ENCODE measurements at places on chromosomes 6 and 20. TPM values are rescaled to one million over a fixed set of nuclear protein-coding genes. Genes with fewer than 3 reads are reported as not detected.

GRCh38 chr20:54515793-54516628, 40.6 kb downstream of the DOK5 start:
- DNase-seq, result no peak

GRCh38 chr6:44349904-44350649, 7.6 kb downstream of the SPATS1 start:
- DNase-seq, result no peak

DNA sequence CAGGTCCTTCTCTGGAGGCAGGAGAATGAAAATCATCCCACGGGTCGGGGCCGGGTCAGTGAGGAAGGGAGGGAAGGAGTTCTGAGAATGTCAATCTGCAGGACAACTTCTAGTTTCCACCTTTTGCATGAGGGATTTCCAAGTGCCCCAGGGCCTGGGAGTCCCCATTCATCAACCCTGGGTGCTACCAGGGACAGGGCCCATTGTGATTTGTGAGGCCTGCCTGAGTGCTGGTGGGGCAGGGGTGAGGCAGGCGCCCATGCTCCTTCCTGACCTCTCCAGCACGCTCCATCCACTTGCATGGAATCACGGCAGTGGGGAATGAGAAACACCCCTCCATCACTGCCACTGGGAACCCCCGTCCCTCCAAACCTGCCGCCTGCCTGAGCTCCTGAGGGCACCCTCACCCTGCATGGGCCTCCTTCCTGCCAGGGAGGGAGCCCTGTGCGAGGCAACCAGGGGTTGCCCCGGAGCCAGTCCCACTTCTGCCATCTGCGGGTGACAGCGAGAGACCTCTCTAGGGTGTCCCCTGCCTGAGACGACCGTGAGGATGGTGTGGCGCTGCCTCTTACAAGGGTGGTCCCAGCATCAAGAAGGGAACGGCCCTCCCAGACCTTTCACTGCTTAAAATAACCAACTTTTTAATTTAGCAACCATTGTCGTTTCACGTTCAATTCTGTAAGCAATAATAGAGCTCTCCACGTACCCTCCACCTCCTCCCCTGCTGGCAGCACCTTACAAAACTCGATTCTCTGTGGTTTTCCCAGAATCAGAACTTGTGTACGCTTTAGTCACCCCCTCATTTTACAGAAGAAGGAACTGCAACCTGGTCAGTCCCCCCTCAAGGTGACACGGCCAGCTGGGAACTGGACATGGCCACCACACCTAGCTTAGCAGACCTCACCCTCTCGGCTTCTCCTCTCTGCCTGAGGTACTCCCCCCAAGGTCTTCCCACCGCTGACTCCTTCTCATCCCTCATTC, 28.6 kb downstream of the PMEPA1 start:
- no peak for DNase-seq

- no peak for DNase-seq
Measured at GRCh38 chr20:9886227-9886626, 47.4 kb upstream of the PAK5 start.

GRCh38 chr20:35674921-35675320, 10.2 kb upstream of the CPNE1 start:
- no peak for DNase-seq

- no peak for DNase-seq
Measured at GRCh38 chr6:80540700-80541099, 434.2 kb downstream of the BCKDHB start.

GRCh38 chr6:52662031-52662430, 8.9 kb upstream of the TMEM14A start:
- no peak for DNase-seq

- no peak for DNase-seq
Measured at GRCh38 chr20:37114012-37114411, 18.2 kb upstream of the RBL1 start.

GRCh38 chr6:109693111-109693510, 2.0 kb downstream of the FIG4 start:
- no peak for DNase-seq

DNA sequence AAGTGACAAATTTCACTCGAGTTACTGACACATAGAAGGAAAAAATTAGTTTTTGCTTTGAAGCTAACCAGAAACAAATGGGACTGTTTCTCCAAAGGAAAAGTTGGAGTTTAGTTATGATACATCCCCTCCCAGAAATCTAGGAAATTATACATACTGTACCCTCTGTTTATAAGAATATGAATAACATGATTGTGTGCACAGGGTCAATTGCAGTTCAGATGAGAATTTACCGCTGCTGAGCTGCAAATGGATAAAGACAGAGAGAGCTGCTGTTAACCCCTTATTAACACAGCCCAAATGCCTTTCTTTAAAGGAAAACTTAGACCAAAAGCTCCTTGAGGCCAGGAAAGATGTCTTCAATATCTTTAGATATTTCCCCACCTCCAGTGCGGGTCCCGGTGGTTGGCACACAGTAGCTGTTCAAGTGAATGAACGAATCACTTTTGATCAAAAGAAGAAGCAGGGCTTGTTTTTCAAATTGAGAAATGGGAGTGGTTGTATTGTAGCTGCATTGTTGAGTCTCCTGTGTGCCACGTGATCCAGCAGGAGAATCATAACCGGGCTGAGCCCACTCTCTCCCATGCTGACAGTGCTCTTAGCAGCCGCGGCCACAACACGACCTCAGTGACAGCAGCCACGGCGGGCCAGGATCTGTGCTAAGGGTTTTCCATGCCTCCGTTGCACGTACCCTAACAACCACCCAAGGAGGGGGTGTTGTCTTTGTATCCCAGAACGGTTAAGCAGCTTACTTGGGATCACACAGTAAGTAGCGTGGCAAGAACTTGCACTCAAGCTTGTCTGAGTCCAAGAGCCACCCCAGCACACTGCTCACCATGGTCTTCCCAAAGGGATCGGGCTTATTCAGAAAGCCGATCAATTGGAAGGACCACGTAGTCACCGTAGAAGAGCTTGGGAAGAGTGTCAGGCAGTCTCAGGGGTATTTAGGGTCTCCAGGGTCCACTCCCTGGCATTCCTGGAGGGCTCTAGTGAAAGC, 53.5 kb upstream of the BMP6 start:
- no peak for DNase-seq

GRCh38 chr6:79525272-79526100, 11.7 kb downstream of the LCA5 start:
- DNase-seq, result no peak

DNA sequence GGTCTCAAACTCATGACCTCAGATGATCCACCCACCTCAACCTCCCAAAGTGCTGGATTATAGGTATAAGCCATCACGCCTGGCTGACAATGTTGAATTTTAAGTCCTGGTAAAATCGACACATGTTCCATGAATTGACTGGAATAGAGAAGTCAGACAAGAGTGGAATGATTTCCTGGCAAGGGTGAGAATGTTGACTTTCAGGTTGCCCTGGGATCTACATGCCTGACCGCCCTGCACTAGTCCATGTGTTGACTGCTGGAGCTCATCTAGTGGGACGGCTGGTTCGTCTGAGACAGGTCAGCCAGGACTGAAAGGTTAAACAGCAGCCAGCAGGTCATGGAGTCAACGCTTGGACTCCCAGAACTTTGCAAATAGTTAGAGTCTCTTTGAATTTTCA, 88.8 kb downstream of the SASH1 start:
- DNase-seq, result no peak

GRCh38 chr6:7230956-7231713, 81.9 kb downstream of the SSR1 start:
- no peak for DNase-seq

Gene HLA-DQB1
- 74.6 TPM for total RNA-seq

Gene LY6G5C
- total RNA-seq, result 2.3 TPM

Gene SDC4
- total RNA-seq, result 28.1 TPM

Gene RBM24
- not detected for total RNA-seq

Gene FERMT1
- total RNA-seq, result not detected

Gene EYA4
- not detected for total RNA-seq

Gene BPIFB2
- total RNA-seq, result not detected
